Esophagus squamous epithelium (tissue), 5 donors: ENCODE measurements at places on chromosomes 12 and 14.

DNA sequence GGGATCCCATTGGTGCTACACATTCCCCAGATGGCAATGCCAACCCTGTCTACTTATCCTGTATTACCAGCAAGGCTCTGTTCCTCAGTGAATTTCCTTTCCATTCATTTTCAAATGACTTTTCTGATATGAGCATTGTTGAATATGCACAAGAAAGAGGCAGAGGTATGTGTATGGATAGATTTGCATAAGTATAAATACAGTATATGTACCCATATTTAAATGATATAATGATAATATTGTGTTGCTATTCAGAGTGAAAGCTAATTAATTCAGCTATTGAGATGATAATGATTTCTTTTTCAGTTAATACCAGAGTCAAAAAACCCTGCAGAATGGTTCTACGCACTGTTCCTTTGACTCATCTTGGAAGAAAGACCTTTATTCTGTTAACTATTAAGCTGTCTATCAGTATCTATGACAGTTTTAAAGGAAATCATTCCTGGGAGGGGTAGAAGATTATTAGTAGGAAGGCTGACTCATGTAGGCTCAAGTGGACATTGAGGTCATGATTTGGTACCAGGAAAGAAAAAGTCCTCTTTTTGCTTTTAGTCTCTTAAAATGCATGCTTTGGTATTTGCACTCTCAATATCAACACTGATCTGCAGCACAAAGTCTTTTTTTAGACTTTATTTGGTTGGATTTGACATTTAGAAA is 44.9 kb upstream of the GAS2L3 start:
- H3K4me1 ChIP-seq = no peaks in the 10 kb centered on the region
- H3K36me3 ChIP-seq = no peaks in the 10 kb centered on the region
- no peak overlapping the region for H3K4me3 ChIP-seq
- DNase-seq = no peak

- H3K4me1 ChIP-seq = no peaks in the 10 kb centered on the region
- H3K4me3 ChIP-seq = no peak overlapping the region
- H3K27ac ChIP-seq = no peak overlapping the region
- DNase-seq = no peak
- no peaks in the 10 kb centered on the region for H3K36me3 ChIP-seq
Observed at GRCh38 chr12:4217091-4217490, 56.5 kb upstream of the CCND2 start.

- H3K4me1 ChIP-seq = no peaks in the 10 kb centered on the region
- no peak overlapping the region for H3K4me3 ChIP-seq
- no peak for DNase-seq
- H3K27ac ChIP-seq = no peak overlapping the region
- H3K27me3 ChIP-seq = no peaks in the 10 kb centered on the region
Observed at GRCh38 chr12:26700430-26700829, 132.6 kb downstream of the ITPR2 start.

DNA sequence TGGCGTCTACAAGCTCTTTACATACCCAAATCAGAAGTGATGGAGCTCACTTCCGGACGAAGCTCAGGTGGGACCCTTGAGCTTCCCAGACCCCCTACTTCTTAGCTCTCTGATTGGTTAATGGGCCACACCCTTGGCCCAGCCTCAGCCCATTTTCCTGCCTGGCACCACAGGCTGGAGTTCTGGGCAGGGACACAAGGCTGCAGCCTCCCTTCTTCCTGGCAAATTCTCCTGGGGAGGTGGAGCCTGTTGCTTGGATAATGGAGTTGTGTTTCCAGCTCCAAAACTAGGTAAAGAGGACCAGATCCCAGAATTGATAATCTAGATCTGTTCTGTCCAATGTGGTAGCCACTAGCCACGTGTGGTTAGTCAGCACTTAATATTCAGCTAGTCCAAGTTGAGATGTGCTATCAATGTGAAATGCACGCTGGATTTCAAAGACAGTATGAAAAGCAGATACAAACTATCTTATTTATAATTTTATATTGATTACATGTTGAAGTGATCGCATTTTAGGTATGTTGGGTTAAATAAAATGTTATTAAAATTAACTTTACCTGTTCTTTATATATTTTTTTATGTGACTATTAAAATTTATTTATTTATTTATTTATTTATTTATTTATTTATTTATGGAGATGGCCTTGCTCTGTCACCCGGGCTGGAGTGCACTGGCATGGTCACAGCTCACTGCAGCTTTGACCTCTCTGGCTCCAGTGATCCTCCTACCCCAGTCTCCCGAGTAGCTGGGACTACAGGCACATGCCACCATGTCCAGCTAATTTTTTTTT is 12.6 kb upstream of the FAIM2 start:
- H3K4me1 ChIP-seq = no peaks in the 10 kb centered on the region
- no peaks in the 10 kb centered on the region for H3K27me3 ChIP-seq
- H3K27ac ChIP-seq = peak overlapping the region; percentile 80
- H3K4me3 ChIP-seq = no peak overlapping the region
- no peak for DNase-seq

- DNase-seq = no peak
- no peak overlapping the region for H3K4me3 ChIP-seq
- H3K4me1 ChIP-seq = no peaks in the 10 kb centered on the region
- H3K27me3 ChIP-seq = no peaks in the 10 kb centered on the region
- H3K27ac ChIP-seq = no peak overlapping the region
Observed at GRCh38 chr12:73769337-73769736, 768.3 kb upstream of the ATXN7L3B start.

GRCh38 chr12:4653691-4654090 is 4.8 kb downstream of the NDUFA9 start:
- no peak for DNase-seq
- no peak overlapping the region for H3K27ac ChIP-seq
- H3K27me3 ChIP-seq = no peaks in the 10 kb centered on the region

DNA sequence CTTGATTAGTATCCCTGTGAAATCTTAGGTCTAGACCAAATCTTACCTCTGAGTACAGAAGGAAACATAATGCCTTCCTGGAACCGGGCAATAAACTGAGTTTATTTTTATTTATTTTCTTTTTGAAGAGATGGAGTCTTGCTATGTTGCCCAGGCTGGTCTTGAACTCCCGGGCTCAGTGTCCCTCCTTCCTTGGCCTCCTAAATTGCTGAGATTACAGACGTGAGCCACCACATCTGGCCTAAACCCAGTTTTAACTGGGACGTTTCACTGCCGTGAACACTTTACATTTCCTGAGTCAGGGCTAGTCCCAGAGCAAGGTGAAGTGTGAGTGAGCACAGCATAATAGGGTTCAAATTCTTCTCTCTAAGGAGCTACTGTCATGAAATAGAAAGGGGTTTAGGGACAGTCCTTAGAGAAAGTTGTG is 671 bp downstream of the GUCY2C start:
- H3K27ac ChIP-seq = no peak overlapping the region
- H3K4me3 ChIP-seq = no peak overlapping the region
- no peaks in the 10 kb centered on the region for H3K27me3 ChIP-seq
- no peak for DNase-seq
- no peaks in the 10 kb centered on the region for H3K36me3 ChIP-seq

DNA sequence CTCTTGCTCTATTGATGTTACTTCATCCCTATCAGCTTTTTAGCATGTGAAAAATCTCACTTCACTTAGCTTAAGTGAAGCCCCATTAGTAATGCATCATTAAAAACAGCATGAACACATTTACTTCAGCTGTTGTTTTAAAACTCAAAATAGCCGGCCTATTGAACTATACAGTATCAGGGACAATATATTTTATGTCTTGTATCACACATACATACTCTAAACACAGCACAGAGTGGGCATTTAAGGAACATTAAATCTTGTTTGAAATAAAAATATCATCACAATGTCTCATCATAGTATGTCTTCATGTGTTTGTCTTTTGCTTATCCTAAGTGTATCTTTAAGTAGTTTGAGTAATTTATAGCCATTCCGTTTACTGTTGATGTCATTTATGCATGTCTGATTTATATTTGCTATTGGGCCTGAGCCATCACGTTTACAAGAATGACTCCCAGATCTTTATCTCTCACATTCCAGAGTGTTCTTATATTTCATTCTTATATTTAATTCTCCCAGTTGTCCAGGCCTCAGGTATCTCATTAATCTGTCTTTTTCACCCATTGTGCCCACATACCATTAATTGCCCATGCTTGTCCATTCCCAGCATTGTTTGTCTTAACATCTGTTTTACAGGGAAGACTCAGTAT is 57.5 kb downstream of the ARHGAP5 start:
- H3K27me3 ChIP-seq = no peaks in the 10 kb centered on the region
- no peak for DNase-seq
- no peaks in the 10 kb centered on the region for H3K36me3 ChIP-seq

- DNase-seq = no peak
- peaks cover 28% of the 10 kb centered on the region for H3K4me1 ChIP-seq
- H3K36me3 ChIP-seq = no peaks in the 10 kb centered on the region
Observed at GRCh38 chr12:91819132-91819447, 326.6 kb downstream of the BTG1 start.

DNA sequence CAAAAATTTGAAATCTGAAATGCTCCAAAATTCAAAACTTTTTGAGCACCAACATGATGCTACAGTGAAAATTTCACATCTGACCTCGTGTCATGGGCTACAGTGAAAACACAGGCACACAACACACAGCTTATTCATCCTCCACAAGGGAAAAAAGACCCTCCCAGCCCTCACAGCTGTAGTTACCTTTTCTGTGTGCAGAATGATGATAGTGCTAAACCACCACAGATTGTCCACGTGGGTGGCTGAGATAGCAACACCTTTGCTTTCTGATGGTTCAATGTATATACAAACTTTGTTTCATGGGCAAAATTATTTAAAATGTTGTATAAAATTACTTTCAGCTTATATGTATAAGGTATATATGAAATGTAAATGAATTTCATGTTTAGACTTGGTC is 46.8 kb downstream of the FRS2 start:
- H3K27me3 ChIP-seq = no peaks in the 10 kb centered on the region
- H3K4me3 ChIP-seq = no peak overlapping the region
- H3K36me3 ChIP-seq = no peaks in the 10 kb centered on the region
- H3K27ac ChIP-seq = no peak overlapping the region
- no peaks in the 10 kb centered on the region for H3K4me1 ChIP-seq

DNA sequence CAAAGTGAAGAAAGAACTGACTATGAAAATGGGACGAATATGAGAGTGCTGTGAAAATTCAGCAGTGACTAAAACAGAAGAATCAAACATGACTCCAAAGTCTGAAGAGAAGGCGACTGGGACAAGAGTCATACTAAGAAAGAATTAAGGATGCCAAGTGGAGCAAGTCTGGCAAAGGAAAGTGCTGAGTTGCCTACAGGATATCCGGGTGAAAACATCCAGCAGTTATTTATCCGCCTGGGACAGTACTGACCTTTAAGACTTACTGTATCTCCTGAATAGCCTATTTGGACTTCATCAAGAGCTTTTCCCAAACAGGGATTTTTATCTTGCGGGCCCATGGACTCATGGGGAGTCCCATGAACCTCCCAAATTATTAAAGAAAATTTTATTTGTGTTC is 41.1 kb downstream of the KICS2 start:
- no peak for DNase-seq
- H3K4me1 ChIP-seq = peaks cover 10% of the 10 kb centered on the region
- no peaks in the 10 kb centered on the region for H3K27me3 ChIP-seq

GRCh38 chr14:22391908-22392565 is 197.0 kb downstream of the DAD1 start:
- DNase-seq = no peak
- H3K27me3 ChIP-seq = no peaks in the 10 kb centered on the region

- peaks cover 36% of the 10 kb centered on the region for H3K4me1 ChIP-seq
- no peaks in the 10 kb centered on the region for H3K36me3 ChIP-seq
- DNase-seq = no peak
- peak overlapping the region; percentile 57 for H3K27ac ChIP-seq
- H3K4me3 ChIP-seq = no peak overlapping the region
Observed at GRCh38 chr14:35374263-35374712, 30.3 kb downstream of the NFKBIA start.

GRCh38 chr14:77303417-77304156 is 17.1 kb downstream of the POMT2 start:
- H3K36me3 ChIP-seq = no peaks in the 10 kb centered on the region
- no peaks in the 10 kb centered on the region for H3K27me3 ChIP-seq
- H3K4me1 ChIP-seq = peaks cover 14% of the 10 kb centered on the region
- H3K27ac ChIP-seq = no peak overlapping the region
- no peak overlapping the region for H3K4me3 ChIP-seq

GRCh38 chr12:58381546-58381945 is 440.2 kb downstream of the ATP23 start:
- no peak overlapping the region for H3K27ac ChIP-seq
- no peaks in the 10 kb centered on the region for H3K27me3 ChIP-seq
- no peak for DNase-seq

GRCh38 chr12:95548056-95548538 is 3.2 kb downstream of the USP44 start:
- peaks cover 17% of the 10 kb centered on the region for H3K4me1 ChIP-seq
- H3K27ac ChIP-seq = peak overlapping the region; percentile 62
- H3K4me3 ChIP-seq = peak overlapping the region; percentile 82
- no peaks in the 10 kb centered on the region for H3K36me3 ChIP-seq

- H3K27me3 ChIP-seq = no peaks in the 10 kb centered on the region
- no peaks in the 10 kb centered on the region for H3K36me3 ChIP-seq
- H3K4me3 ChIP-seq = no peak overlapping the region
- no peak for DNase-seq
- H3K27ac ChIP-seq = peak overlapping the region; percentile 47
- H3K4me1 ChIP-seq = peaks cover 6% of the 10 kb centered on the region
Observed at GRCh38 chr14:64296561-64296960, 2.4 kb upstream of the ESR2 start.

DNA sequence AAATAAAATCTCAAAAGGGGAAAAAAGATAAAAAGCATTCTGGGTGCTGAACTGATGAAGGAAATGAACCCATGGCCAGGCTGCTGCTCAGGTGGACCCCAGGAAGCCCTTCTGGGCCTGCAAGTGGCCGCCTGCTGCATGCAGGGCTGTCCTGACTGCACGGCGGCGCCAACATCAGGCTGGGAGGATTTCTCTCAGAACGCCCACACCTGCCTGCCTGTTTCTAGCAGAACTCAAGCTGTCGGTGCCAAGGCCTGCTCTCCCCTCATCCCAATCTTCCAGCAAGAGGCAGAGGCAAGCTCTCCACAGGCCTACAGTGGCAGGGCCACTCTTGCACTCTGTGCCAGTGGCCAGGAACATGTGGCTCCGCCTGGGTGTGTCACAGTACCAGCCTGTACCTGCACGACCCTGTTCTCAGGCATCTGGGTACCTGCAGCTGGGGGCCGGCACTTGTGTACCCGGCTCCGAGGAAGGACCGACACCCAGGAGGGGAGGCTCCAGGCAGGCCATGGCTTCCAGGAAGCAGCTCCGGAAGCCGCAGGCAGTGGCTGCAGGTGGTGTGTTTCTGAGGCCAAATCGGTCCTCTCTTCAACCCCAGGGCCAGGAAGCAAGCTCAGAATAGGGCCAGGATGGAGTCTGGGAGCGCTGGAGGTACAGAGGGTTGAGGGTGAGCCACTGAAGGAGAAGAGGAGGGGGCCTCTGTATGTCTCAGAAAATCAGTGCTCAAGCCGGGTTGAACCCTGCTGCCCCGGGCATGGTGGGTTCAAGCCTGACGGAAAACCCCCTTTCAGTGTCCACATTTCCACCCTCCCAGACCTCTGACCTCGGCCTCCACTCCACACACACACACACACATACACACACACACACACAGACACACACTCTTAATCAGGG is 2.5 kb upstream of the INF2 start:
- H3K27me3 ChIP-seq = no peaks in the 10 kb centered on the region
- peak overlapping the region; percentile 87 for H3K27ac ChIP-seq
- no peaks in the 10 kb centered on the region for H3K36me3 ChIP-seq
- no peak overlapping the region for H3K4me3 ChIP-seq
- no peak for DNase-seq
